ENCODE measurements at places on chromosomes 11 and 22. TPM values are rescaled to one million over a fixed set of nuclear protein-coding genes. Genes with fewer than 3 reads are reported as not detected.

Gene LDLRAD3
- 6.2 TPM for total RNA-seq

DNA sequence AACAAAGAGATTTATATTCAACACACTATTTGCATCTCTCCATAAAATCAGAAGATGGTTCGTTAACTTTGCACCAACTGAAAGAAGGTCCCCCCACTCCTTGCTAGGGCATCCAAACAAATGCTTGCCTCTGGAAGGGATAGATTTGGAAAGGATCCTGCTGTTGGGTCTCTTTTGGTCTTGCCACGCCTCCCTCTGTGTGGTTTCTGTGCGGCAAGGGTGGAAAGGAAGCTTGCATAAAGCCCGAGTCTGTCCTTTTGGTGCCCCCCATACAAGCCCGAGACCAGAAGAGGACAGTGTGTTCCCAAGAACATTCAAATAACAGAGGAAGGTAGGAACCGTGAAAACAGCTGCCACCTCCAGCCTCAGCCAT is 15.1 kb downstream of the SCGB1A1 start:
- DNase-seq, result no peak
- H3K4me3 ChIP-seq, result no peak overlapping the region
- no peaks in the 10 kb centered on the region for H3K4me1 ChIP-seq
- H3K27me3 ChIP-seq, result no peaks in the 10 kb centered on the region

DNA sequence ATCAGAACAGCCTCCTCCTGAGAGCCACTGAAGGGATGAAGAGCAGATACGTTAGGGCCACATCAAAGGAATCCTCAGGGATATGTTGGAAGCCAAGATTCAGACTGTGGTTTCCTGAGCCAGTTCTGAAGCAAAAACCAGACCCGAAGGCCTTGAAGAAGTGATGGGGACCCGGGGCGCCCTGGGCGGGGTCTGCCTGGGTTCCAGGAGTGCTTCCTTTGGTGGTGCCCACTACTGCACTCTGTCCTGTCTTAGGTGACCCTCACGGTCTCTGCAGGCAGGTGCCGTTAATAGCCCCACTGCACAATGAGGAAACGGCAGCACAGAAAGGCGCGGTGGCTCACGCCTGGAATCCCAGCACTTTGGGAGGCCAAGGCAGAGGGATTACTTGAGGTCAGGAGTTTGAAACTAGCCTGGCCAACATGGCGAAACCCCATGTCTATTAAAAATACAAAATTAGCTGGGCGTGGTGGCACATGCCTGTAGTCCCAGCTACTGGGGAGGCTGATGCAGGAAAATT is 12.9 kb upstream of the SH3BP1 start:
- H3K4me1 ChIP-seq, result peaks cover 9% of the 10 kb centered on the region
- DNase-seq, result no peak
- no peak overlapping the region for H3K27ac ChIP-seq
- H3K4me3 ChIP-seq, result no peak overlapping the region
- no peaks in the 10 kb centered on the region for H3K27me3 ChIP-seq

- H3K36me3 ChIP-seq, result no peaks in the 10 kb centered on the region
- DNase-seq, result peak; percentile 49
- H3K27me3 ChIP-seq, result peaks cover 50% of the 10 kb centered on the region
- no peak within 1 kb of the TSS for H3K4me3 ChIP-seq
Measured at GRCh38 chr11:60951904-60952741, at the start of gene SLC15A3. SLC15A3 (minus strand) TSS chr11:60952176; CDS start chr11:60951551, 625 bp downstream.

- DNase-seq, result no peak
- no peak overlapping the region for H3K4me3 ChIP-seq
- H3K36me3 ChIP-seq, result no peaks in the 10 kb centered on the region
Measured at GRCh38 chr11:69430566-69430965, 50.9 kb upstream of the LINC01488 start.

Data from cardiac muscle cell (in vitro differentiated cells and primary cell).